ENCODE measurements at places on chromosomes 5 and 9.

DNA sequence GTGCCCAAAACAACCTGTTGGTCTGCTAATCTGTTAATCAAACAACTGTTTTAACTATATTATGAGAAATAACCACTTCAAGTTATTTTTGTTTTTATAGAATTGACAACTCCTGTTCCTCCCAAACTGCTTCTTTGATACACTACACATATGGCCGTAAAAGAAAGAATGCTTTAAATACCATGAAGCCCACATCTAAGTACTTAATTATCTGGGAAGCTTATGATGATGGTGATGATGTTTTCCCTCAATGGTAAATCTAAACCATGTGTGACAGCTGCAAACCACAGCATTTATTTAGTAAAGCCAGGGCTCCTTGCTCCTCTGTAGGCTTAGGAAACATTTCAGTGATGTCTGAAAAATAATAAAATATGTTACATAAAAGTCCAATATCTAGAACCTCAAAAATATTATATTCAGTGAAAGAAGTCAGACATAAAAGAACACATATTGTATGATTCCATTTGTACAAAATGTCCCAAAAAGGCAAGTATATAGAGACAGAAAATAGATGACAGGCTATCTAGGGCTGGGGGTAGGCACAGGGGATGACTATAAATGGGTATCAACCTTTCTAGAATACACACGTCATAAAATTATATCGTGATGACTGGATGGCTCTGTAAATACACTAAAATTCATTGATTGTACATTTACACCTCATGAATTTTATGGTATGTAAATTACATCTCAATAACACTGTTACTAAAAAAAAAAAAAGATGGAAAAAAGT lies 154.1 kb downstream of the EFNA5 start:
- no peak for DNase-seq

- DNase-seq, result peak; percentile 9
These were observed 55.3 kb downstream of the BARX1 start for GRCh38 chr9:93899609-93900435.

GRCh38 chr9:86356871-86357866 lies 3.0 kb upstream of the TUT7 start:
- no peak for DNase-seq

GRCh38 chr5:139312075-139312474 lies 18.5 kb downstream of the MATR3 start:
- no peak for DNase-seq

GRCh38 chr9:133945314-133945975 lies 46.7 kb downstream of the VAV2 start:
- DNase-seq, result no peak

- peak; percentile 65 for DNase-seq
These were observed 146.8 kb upstream of the IQGAP2 start for GRCh38 chr5:76256116-76256889.

- no peak for DNase-seq
These were observed 26.0 kb upstream of the TTLL11 start for GRCh38 chr9:122119166-122119521.

- DNase-seq, result peak; percentile 59
These were observed 60.4 kb upstream of the CAST start for GRCh38 chr5:96601715-96602244.

GRCh38 chr9:136363949-136364748 lies 605 bp upstream of the DNLZ start:
- DNase-seq, result no peak

DNA sequence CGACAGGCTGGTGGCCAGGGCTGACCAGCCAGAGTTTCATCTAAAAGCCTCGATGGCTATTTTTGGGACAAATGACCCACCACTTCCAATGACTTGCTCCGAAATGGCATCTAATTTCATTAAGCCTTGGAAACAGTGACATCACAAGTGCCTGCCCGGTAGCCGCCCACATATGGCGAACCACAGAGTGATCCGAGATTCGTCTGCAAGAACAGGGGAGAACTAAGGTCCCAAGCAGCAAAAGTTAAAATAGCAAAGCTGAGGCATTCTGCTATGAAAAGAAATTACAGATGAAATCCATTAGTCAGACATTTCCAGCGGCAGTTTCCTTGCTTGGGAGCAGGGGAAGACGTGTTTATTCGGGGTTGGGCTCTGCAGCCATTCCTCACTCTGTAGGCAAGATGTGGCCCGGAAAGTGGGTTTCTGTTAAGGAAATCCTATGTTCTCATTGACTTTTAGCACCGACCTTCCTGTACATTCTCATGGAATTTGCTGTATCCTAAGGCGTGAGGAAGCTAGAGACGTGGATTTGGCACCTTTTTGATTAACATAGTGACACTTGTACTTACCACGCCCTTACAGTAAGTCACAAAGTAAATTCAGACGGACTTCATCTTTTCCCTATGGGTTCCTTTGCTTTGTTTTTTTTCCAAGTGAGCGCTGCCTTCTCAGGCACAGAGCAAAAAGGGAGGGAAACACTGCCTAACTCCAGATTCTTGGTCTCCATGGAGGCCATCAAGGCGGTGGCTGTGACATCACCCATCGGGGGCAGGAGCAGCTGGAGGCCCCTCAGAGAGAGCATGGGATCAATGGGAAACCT lies 45.1 kb downstream of the ERGIC1 start:
- peak; percentile 61 for DNase-seq

- DNase-seq, result no peak
These were observed 103.1 kb upstream of the SLC44A1 start for GRCh38 chr9:105141146-105141975.

DNA sequence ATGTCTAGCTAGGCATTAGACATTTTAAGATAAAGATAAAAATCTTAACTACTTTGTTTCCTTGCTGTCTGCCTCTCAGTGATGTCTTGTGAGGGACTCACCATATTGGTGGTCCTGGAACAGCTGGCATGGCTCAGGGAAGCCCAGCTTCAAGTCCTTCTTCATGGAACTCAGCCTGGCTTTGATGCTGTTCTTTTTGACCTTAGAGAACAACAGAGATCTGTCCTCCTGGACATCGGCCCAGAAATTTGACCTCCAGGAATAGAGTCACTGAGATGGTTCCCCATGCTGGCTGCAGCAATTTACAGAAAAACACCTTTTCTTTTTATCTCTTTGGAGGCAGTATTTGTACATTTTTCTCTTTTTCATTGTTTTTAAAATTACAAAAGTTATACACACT lies 235.5 kb upstream of the WWC1 start:
- DNase-seq, result no peak

DNA sequence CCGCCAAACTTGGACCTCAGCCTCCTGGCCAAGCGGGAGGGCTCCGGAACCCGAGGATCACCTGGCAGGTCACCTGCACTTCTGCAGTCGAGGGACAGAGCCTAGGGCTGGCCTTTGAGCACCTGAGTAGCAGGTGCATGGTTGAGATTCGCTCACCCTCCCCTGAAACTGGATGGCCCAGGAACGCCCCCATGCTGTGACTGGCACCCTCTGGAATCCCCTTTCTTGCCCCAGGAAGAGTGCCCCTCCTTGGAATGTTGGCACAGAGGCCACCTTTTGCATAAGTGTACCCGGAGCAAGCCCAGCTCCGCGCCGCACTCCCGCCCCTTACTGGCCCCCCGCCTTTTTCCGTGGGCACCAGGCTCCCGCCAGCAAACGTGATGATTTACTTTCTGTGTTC lies 112.5 kb upstream of the IER5L start:
- DNase-seq, result peak; percentile 19

- DNase-seq, result no peak
These were observed 25.6 kb downstream of the SLC31A1 start for GRCh38 chr9:113246928-113247327.

DNA sequence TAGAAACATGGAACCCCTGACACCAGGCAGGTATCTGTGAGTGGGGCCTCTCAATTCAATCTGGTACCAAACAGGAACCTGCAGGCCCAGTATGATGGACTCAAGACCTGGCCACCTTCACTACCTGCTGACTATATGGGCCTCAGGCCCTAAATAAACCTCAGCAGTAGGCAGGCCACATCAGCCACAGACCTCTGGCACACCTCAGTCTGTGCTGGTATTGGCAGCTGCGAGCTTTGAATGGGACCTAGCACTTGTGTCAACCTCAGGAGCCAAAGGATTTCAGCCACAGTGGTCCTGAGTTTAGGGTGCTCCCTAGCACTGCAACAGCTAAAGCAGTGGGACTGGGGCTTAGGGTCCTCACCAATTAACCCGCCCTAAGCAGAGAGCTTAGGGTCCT lies 325.5 kb downstream of the ZNF608 start:
- no peak for DNase-seq

DNA sequence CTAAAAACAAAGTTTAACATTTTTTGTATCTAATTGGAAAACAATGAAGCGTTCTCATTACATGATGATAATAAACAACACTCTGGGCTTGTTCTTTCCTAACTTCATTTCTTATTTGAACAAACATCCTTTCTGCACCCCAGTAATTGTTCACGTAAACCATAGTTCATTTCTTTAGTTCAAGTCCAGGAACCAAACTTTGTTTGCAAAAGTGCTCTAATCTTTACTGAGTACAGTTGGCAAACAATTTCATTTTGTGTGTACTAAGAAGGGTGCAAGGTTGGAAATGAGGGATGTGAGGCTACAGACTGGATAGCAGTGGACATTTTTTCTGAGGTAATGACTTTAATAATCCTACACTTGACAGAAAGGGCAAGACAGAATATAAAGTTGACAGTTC lies 113.5 kb downstream of the NREP start:
- no peak for DNase-seq

- no peak for DNase-seq
These were observed 1.9 kb upstream of the PJA2 start for GRCh38 chr5:109411627-109412026.

DNA sequence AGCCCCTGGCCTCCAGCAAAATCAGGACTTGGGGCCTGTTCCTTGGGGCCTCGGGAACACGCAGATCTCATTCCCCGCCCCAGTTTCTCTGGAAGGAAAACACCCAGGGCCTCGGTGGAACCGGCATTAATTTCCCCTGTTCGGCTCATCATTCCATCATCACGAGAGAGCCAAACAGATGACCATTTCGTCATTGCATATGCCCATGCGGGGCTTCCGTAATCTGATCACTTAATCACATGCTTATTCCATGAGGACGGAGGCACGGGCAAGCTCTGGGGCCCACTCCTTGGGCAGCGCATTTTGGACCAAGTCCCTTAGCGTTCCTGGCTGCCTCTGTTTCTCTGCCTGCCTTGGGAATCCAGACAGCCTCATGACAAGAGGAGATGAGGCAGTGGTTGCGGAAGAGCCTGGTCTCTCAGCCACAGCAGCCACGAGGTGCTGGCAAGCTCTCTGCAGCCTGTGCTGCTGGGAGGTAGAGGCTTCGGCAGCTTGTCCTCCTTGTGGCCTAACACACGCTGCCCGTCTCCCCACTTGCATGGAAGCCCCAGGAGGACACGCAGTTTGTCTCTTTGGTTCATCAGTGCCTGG lies 65.0 kb upstream of the IER5L start:
- no peak for DNase-seq

DNA sequence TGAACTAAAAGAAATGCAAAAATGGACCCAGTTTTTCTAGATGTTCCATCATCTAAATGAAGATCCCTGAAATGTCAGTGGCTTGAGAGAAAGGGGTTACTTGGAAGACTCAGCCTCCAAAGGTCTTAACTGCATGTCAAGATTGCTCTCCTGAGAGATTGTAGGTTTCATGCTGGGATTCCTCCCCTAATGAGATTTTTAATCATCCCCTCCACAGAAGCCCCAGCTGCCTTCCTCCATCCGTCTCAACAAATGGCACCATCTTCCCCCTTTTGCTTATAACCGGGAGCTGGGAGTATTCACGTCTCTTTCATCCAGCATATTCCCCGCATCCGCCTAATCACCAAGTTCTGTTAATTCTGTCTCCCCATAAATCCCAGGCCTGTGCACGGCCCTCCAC lies 104.5 kb downstream of the NSG2 start:
- DNase-seq, result no peak

DNA sequence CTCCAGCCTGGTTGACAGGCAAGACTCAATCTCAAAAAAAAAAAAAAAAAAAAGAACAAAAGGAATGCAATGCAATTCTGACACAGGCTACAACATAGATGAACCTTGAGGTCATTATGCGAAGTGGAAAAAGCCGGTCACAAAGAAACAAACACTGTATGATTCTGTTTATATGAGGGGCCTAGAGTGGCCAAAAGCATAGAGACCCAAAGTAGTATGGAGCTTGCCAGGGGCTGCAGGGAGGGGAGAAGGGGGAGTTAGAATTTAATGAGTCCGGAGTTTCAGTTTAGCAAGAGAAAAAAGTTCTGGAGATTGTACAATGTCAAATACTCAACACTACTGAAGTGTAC lies 33.2 kb upstream of the ASS1 start:
- no peak for DNase-seq

Measured in stimulated activated CD8-positive, alpha-beta memory T cell treated with anti-CD3 and anti-CD28 coated beads, Interleukin-4, amount 100 ng/mL, for 48 hours (primary cell).